ENCODE measurements at places on chromosomes 11 and 22.

GRCh38 chr11:57306940-57307565 lies 17.7 kb downstream of the TNKS1BP1 start:
- no peak for DNase-seq

DNA sequence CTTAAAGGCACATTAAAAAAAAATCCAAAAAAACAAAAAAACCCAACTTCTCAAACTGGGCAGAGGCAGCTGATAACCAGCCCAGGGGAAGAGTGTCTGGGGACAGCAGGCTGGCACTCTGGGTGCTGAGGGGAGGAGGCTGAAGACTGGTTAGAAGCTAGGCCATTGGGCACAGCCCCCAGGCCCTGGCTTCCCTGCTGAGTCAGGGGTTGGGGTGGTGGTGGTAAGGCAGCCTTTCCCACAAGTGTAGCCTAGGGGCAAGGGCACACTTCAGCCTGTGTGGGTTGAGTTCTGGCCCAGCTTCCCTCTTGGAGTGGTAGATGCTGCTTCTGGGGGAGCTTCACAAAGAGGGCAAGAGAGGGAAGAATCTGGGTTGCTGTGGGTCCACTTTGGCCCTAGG lies 16.3 kb upstream of the ARFGAP3 start:
- no peak for DNase-seq

DNA sequence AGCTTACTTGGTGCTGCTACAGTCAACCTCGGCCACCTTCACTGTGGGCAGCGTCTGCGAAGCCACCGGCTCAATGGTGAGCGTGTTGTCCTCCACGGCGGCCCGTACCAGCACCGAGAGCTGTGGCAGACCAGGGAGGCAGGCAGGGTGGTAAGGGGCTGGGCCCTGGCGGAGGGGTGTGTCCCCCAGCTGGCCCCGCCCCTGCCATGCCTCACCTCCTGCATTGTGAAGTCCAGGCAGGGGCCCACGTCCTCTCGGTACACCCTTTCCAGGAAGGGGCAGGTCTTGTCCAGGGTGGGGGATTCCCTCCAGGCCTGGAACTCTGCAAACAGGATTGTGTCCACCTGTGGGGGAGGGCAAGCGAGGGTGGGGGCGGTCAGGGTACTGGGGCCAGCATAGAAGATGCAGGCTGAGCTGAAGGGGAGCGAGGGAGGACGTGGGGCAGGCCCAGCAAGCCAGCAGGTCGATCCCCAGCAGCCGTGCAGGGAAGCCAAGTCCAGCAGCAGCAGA lies 12.8 kb downstream of the RAB3IL1 start:
- DNase-seq = peak; percentile 76

DNA sequence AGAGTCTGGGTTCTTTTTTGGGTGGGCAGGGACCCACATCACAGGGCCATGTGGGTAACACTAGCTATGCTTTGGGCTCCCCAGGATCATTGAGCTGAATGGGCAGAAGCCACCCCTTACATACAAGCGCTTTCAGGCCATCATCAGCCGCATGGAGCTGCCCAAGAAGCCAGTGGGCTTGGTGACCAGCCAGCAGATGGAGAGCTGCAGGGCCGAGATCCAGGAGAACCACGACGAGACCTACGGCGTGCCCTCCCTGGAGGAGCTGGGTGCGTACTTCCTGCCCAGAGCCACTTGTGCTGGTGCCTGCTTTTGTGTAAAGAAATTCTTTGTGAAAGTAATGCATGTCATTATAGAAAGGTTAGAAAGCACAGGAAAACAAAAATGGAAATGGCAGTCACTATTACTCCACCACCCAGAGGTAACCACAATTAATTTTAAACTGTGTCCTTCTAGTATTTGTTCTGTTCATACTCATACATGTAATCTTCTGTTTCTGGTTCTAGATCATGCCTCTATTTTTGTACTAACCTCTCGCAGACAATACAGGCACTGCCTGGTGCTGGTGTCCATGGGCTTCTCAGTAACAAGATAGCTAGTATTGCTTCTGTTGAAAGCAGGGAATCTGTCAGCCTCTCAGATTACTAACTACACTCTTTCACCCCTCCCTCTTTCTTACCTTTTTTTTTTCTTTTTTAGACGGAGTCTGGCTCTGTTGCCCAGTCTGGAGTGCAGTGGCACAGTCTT lies 13.7 kb downstream of the CRY2 start:
- DNase-seq = no peak

DNA sequence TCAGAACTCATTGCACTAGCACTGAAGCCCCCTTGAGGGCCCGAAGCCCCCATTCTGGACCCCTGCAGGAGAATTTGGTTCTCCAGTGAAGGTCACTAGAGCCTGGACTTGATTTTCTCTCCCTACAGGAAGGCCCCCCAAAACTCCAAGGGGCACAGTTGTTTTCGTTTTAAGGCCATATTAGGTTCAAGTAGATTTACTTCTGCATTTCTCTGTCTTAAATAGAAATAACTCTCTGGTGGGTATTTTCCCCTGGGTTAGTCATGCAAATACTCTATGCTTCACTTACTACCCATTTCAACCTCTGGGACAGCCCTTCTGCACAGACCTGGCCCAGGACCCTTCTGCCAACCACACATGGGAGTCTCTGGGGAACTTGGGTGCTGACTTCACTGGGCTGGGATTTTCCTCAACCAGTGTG lies 41.6 kb downstream of the WEE1 start:
- peak; percentile 5 for DNase-seq

GRCh38 chr11:95506777-95507176 lies 275.8 kb upstream of the SESN3 start:
- DNase-seq = no peak

DNA sequence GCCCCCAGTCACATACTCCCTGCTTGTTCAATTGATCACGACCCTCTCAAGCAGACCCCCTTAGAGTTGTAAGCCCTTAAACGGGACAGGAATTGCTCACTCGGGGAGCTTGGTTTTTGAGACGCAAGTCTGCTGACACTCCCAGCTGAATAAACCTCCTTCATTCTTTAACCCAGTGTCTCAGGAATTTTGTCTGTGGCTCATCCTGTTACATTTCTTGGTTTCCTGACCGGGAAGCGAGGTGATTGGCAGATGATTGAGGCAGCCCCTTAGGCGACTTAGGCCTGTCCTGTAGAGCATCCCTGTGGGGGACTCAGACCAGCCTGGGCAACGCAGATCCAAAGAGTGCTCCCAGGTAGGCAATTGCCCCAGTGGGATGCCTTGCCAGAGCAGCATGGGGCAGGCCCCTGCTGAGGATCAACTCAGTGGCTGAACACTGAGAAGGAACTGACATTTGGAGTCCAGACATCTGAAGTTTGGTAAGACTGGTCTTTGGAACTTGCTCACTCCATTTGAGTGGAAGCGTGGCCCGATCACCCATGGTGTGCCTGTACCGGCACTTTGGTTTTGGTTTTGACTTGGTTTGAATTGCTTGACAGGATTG lies 51.5 kb downstream of the NEU3 start:
- DNase-seq = no peak

DNA sequence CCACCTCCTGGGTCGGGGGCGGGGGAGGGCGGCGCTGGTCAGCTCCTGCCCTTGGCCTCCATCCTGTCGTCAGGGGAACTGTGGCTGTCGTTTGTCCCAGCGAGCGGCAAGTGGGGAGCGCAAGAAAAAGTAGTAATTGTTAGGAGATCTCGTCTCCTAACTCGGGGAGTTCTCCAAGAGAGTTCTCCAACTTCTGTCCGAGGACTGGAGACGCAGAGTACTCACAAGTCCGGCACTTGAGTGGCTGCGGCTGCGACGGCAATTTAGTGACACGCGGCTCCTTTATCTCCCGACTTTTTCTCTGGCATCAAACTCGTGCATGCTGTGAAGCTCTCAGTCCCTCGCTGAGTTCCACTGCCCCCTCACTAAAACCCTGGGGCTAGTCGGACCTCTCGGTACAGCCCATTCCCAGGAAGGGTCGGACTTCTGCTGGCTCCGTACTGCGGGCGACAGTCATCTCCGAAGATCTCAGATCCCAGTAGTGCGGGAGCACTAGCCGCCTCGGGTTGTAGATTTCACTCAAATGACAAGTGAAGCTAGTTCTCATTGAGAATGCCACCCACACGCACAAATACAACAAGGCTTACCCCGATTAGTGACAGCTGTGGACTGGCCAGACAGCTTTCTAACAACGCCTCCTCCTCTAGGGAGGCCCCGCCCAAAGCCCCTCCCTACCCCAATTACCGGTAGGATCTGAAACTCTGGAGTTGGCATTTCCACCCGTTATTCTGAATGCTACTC lies at the start of gene PGR:
PGR (minus strand) TSS at position 611 of the 741 bp plus-strand sequence. CDS start 743 bp downstream, outside the sequence.
- peak; percentile 70 for DNase-seq

DNA sequence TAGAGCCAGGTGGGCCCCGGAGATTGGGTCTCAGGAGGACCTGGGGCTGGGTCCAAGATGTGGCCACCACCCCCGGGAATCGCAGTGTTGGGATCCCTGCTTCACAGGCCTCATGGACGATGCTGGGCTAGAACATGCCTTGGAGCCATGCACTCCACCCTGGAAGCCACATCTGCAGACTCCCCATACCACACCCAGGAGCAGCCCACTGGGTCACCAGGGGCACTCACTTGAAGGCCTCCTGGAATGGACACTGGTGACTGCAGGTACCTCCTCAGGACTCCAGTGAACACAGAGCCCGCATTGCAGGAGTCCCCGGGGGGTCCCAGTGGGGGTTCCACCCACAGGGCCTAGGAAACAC lies 25.0 kb downstream of the RTN4R start:
- no peak for DNase-seq

DNA sequence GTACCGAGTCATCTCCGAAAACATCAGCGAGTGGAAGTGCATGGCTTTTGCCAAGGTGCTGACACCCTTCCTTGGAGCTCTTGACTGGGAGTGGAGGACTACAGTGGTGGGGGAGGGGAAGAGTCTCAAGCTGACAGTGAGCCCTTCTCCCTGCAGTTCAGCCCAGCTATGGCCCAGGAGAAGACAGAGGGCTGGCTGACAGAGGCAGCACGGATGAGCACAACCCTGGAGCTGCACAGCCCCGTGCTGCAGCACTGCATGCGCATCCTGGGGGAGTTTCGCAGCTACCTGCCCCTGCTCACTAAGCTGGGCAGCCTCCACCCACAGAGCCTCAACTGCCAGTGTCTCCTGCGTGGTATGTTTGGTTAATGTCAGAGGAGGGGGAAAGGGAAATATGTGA lies 41.4 kb downstream of the DNHD1 start:
- DNase-seq = no peak

- no peak for DNase-seq
These were observed 97.9 kb downstream of the PGR start for GRCh38 chr11:101031713-101032112.

DNA sequence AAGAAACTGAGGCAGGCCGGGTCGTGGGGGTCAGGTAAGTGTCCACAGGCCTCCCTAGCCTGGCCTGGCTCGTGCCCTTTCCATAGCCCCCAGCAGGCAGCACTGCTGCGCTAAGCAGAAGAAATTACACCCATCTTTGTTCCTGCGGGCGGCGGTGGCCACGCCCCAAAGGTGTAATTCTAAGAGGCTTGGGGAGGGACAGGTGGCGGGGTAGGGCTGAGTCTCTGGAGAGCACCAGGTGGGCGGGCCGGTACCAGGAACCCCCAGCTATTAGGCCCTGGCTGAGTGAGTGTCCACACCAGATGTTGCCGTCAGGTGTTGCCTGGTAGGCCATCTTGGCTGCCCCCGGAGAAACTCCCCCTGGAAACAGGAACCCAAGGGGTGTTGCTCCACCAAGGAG lies 12.3 kb upstream of the ARAP1 start:
- peak; percentile 83 for DNase-seq

- no peak for DNase-seq
These were observed 47.5 kb upstream of the PICALM start for GRCh38 chr11:86116386-86116726.

GRCh38 chr22:32801537-32802236 lies at the start of gene TIMP3:
Gene TIMP3, plus strand, starts transcription at chr22:32801705. Its CDS starts 297 bp downstream, at chr22:32802002.
- DNase-seq = peak; percentile 86

- no peak for DNase-seq
These were observed 42.7 kb downstream of the SGSM1 start for GRCh38 chr22:24848559-24849168.

- DNase-seq = no peak
These were observed 31.2 kb downstream of the CD82 start for GRCh38 chr11:44596525-44597276.

DNA sequence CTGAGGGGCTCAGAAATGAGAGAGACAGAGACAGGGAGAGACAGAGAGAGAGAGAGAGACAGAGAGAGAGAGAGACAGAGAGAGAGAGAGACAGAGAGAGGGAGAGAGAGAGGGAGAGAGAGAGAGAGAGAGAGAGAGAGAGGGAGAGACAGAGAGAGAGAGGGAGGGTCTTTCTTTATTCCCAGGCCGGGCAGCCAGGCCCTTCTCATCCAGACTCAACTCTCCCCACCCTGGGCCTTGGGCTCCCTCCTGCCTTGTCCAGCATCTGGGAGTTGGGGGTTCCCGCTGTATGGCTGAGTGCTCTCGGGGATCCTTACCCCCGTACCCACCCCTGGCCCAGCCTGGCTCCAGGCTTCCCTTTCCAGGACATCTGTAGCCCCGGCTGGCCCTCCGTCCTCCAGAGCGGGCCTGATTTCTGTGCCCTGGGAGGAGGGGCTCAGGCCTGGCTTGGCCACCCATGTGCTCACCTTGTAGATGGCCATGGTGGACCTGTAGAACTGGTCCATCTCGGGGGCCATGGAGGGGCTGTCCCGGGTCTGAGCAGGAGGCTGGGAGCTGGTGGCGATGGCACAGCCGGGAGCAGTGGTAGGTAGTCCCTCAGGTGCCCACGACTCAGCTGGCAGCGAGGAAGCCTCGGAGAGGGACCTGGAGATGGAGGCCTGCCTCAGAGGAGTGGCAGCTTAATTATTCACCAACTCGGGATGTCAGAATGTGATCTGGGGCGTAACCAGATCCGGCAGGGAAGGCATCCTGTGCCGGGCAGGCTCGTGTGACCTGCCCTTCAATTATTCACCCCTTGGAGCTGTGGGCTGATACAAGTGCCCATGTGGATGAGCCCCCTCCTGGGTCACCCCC lies at the start of gene BAIAP2L2:
BAIAP2L2 (minus strand) TSS at position 677 of the 855 bp plus-strand sequence; CDS start at position 518, 159 bp downstream.
- no peak for DNase-seq

- peak; percentile 97 for DNase-seq
These were observed at the start of gene RPL3 for GRCh38 chr22:39319284-39320022. Gene RPL3, minus strand, starts transcription at chr22:39319623. Its CDS starts 26 bp downstream, at chr22:39319597.

DNA sequence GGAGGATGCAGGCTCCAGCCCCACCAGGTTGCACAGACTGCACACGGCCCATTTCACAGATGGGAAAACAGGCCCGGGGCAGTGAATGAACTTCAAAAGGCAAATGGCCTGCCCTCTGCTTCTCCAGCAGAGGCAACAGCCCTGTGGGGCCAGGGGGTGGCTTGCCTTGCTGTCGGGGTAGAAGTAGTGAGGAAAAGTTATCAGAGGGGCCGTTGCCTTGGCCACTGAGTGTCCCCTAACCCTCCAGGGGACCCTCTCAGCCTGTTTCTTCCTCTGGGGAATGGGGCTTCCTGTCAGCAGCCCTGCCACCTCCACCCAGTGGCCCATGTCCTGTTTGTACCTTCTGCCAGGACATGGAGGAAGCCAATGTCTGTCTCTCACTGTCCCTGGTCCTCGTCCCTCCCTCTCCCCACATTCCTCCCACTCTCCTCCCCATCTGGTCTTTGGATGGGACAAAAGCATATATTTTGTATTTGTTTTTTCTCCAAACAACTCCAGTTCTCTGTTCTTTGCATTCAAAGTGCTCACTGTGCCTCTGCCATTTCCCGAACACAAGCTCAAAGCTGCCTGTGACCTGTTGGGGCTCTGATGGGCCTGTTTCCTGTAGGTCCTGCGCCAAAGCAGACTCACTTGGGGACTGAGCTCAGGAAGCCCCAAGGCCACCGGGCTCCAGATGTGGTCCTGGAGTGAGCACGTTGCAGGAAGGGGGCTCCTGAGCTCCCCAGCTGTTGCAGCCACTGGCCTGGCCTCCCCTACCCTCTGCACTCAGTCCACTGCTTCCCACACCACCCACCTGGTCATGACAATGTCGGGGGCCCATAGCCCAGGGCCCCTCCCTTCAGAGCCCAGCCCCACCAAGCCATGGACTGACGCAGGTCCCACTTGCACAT lies 9.5 kb downstream of the MAP4K2 start:
- DNase-seq = peak; percentile 51
